NCI-H1417 (cell line): ENCODE measurements at places on chromosomes 7 and 10.

- no peak for DNase-seq
These were observed 462.2 kb downstream of the AUTS2 start for GRCh38 chr7:70060298-70061068.

- DNase-seq: no peak
These were observed 82.5 kb downstream of the RTKN2 start for GRCh38 chr10:62185919-62186692.

DNA sequence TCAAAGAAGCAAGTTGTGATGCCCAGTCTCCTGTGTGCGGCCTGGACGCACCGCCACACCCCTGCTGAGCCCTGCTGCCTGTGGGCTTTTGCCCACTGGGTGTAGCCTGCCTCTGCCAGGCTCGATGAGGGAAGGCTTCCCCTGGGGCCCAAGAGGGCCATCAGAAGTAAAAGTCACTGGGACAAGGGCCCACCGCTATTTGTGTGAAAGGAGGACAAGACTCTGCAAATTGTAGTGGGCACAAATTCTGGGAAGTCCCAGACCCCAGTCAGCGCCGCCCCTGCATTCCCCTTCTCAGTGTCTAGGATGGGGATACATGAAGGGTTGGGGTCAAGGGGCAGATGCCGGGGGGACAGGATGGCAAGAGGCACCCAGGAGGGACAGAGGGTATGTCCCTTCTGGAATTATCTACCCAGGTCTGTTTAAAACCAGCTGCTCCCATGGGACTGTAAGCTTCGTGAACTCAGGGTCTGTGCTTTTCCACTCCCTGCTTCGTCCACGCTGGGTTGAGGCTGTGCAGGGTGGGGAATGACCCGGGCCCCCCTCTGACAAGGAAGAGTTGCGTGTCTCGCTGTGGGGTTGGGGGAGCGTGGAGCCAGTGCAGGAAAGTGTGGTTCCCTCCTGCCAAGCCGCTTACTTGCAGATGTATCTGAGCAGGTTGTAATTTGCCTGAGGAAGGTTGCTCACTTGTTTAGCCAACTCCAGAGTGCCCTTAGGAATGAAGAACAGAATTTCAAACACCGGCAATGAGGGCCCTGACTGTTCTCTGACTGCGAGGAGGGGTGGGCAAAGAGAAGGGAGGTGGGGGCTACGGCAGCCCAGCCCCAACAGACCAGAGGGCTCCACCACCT lies 147.2 kb downstream of the MAPK8 start:
- no peak for DNase-seq

DNA sequence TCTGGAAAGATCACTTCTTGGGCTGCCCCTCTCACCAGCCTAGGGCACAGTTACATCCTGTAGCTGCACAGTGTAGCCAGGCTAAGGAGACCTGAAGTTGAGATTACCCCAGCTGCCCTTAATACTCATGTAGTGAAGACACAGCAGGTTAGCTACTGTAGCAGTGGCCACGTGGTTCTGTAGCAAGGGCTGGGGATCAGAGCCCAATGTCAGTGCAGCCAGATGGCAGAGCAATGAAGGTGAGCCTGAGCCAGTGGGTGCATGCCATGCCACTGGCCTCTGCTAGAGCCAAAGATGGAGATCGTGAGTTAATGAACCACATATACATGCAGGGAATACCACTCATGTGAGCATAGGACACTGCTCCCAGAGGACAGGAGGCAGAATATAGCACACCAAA lies 15.5 kb downstream of the AMPH start:
- no peak for DNase-seq

- no peak for DNase-seq
These were observed 89.3 kb downstream of the MKI67 start for GRCh38 chr10:128036746-128037543.

DNA sequence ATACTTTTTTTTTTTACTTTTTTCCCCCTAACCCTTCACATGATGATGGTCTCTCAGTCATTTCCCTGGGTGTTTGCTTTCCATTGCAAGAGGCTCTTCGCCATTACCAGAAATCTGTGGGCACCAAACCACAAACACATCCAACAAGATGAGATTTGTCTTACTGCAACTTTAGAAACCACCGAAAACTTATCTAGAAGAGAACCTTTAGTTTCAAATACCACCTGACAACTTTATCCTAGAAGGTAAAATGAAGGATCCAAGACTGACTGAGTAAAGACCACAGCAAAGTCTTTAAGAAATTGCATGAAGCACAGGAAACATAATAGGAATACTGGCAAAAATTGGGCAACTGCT lies 363.3 kb upstream of the MBL2 start:
- DNase-seq: no peak

DNA sequence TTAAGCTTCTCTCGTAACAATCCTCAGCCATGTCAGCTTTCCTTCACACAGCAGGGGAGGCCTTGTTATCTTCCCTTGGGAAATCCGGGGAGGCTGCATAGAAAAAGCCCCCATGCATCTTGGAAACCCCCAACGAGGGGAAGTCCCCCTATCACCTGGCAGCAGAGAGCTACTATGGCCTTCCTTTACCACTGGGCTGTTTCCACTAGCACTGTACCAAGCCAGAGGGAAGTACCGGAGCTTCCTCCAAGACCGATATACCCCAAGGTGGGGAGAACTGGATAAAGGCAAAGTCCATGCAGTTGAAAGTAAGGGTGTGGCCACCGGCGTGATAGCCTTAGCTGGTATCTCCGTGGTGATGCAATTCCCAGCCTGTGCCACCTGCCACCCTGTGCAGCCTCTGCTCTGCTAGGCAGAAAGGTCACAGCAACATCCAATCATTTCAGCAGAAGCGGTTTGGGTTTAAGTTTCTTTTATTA lies 4.4 kb upstream of the CLIP2 start:
- no peak for DNase-seq

GRCh38 chr7:106089647-106090046 lies 22.5 kb downstream of the SYPL1 start:
- no peak for DNase-seq

DNA sequence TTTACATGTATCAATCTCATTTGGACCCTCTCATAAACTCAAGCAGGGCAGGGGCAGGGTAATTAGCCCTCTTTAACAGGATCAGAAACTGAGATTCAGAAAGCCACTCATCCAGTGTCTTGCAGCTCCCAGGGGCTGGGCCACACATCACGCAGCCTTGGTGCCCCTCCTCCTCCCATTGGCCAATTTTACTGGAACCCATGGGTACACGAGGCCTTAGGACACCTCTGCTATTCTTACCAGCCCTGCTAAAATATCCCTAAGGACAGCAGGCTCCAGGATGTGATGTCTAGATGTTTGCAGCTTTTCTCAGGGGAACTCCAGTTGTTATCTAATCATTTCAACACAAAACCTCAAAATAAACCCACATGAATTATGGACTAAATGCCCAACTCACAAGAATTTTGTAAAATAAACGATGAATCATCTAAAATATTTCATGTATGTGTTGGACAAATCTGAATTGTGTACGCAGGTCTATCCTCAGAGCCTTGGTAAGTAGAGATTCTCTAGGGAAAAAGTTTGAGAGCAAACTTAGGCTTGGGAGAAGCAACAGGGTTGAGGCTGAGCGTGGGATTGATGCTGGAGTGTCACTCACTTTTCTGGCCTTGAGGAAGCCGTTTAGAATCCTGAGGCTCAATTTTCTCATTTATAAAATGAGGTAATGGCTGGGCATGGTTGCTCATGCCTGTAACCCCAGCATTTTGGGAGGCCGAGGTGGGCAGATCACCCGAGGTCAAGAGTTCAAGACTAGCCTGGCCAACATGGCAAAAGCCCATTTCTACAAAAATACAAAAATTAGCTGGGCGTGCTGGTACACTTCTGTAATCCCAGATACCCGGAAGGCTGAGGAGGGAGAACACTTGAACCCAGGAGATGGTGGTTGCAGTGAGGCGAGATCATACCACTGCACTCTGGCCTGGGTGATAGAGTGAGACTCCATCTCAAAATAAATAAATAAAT lies 69.7 kb upstream of the TNS3 start:
- DNase-seq: no peak

GRCh38 chr7:132352800-132353199 lies 223.5 kb downstream of the PLXNA4 start:
- DNase-seq: no peak

DNA sequence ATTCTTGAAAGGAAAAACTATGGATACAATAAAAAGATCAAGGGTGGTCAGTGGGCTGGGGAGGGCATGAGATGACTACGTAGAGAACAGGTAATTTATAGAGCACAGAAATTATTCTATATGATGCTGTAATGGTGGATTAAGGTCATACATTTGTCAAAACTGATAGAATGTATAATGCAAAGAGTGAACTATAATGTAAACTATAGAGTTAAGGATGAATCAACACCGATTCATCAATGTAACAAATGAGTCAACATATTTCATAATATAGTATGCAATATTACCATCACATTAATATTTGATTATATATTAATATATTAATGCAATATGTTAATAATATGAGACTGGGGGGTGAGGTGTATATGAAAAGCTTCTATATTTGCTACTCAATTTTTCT lies 555.6 kb upstream of the POT1 start:
- no peak for DNase-seq

- DNase-seq: no peak
These were observed 25.2 kb downstream of the PHTF2 start for GRCh38 chr7:77823787-77824186.

DNA sequence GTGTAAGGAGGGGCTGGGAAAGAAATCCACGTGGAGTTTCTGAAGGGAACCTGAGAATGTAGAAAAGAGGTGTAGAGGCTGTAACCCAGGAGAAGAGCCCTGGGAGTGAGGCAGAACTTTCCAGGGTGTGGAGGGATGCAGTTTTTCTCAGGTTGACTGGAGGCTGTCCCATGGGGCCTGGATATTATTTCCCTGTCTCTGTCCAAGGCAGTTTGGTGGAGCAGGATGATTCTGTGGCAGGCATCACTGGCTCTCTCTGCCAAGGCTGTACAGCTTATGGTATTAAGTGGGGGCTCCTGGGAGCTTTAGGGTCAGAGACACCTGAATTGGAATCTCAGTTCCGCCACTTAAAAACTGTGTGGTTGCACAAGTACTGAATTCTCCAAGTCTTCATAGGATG lies 81.6 kb downstream of the CHN2 start:
- DNase-seq: no peak

DNA sequence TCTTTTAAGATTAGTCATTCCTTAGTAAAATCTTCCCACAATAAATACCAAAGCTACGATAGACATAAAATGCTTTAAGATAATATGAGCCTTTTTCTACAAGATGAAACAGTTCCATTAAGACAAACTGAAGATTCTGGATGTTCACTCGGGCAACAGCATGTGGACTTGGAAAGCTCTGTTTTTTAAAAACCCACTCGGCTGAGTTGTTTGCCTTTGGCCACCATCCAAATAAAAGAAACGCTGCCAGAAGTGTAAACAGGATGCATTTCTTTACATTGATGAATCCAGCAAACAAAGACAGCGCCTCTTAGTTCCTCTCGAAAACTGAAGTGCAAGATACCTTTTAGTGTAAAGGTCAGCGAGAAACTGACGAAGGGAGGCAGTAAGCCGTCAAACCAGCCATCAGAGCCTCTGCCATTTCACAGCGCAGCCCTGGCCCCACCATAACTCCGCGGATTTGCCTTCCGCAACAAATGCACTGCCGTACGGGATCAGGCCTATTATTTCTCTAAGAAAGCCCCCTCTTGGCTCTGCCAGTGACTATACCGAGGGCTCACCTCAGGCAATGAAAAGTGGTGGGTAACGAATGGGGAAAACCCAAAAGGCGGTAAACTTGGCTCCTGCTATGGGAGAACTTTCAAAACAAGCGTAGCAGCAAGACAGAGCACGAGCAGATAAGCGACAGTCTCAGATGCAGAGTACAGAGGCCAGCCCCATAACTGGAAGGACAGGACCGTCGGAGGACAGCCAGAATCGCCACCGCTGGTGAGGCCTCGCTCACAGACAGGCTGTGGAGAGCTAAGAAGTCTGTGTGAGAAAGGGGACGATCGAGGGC lies 41.4 kb downstream of the GNA12 start:
- peak; percentile 10 for DNase-seq

GRCh38 chr7:5274441-5274840 lies 8.3 kb upstream of the SLC29A4 start:
- DNase-seq: no peak

DNA sequence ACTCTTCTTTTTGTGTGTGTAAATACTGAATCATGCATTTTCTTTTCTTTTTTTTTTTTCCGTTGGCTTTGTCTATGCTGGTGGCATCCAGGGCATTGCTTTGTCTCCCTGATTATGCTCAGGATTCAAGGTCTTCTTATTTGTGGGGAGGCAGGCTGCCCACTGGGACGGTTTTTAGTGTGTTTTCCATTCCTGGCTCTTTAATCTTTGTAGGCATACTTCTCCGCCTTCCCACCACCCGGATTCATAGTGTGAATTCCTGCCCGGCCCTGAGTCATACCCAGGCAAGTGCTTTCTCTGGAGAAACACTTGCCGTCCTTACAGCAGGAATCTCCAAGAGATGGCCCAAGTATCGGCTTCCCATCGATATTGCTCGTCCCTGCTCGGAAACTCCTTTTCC lies 5.2 kb downstream of the ZNF655 start:
- no peak for DNase-seq

DNA sequence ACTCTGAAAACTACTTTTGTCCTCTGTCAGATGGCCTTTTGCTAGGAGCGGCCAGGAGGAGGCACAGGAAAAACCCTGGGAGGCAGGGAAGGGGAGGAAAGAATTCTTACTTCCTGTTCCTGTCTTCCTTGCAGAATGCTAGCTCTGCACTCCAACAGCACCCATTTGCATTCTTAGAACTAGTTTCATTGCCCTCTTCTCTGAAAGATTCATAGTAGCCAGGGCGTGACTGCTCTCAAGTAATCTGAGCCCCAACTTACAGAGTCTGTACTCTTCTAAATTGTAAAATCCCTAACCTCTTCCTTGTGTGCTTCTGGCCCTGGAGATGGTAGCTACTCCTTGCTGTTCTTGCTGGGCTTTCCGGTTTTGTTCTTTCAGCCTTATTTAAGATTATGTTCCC lies 75.3 kb upstream of the STEAP1 start:
- DNase-seq: no peak

- no peak for DNase-seq
These were observed 20.1 kb downstream of the GLCCI1 start for GRCh38 chr7:7988706-7989105.

DNA sequence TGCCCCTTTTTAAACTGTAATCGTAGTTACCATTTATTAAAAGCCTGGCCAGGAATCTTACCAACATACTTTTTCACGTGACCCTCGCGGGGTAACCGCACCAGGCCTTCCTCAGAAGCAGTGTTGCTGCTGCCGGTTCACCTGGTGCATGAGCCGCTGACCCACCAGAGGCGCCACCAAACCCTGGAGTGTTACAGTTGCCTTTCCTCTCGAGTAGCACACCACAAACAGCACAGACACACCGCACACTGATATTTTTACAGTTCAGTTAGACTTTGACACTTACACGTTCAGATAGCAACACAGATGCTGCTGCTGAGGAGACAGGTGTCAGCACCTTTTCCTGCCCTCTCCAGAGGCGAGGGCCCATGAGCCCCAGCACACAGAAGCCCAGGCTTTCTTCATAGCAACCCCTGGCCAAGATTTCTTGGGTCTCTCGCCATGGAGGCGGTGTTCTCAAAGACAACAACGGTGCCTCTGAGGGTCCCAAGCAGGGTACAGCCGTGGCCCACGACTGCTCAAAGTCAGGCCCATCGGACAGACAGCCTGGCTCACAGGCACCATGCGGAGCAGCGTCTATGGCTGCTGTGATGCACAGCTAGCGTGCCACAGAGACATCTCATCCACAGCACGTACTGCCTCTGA lies 123.1 kb downstream of the DIP2C start:
- DNase-seq: no peak

GRCh38 chr10:99316374-99316773 lies 12.8 kb upstream of the CNNM1 start:
- no peak for DNase-seq
